A549 (cell line): ENCODE measurements at places on chromosomes 16 and 17. TPM values are rescaled to one million over a fixed set of nuclear protein-coding genes. Genes with fewer than 3 reads are reported as not detected.

DNA sequence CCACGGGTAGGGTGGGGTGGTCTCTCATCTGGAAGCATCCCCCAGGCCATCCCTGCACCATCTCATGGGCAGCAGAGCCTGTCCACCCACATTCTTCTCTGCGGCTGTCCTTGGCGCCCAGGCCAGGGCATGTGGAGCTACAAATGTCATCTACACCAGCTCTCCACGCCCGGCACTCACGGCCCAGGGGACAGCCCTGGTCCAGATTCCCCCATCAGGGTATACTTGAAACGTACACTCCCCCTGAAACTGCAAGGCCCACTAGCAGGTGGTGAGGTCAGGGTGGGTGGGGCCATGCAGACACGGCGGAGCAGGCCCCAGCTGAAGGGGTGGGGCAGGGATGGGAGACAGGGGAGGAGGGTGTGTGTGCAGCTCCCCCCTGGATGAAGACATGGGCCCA, 3.2 kb upstream of the SOX8 start:
- no peak for DNase-seq

PAM16 gene
- 58.7 to 64.3 TPM (median 59.1 TPM) in 3 replicates for polyA plus RNA-seq

DNA sequence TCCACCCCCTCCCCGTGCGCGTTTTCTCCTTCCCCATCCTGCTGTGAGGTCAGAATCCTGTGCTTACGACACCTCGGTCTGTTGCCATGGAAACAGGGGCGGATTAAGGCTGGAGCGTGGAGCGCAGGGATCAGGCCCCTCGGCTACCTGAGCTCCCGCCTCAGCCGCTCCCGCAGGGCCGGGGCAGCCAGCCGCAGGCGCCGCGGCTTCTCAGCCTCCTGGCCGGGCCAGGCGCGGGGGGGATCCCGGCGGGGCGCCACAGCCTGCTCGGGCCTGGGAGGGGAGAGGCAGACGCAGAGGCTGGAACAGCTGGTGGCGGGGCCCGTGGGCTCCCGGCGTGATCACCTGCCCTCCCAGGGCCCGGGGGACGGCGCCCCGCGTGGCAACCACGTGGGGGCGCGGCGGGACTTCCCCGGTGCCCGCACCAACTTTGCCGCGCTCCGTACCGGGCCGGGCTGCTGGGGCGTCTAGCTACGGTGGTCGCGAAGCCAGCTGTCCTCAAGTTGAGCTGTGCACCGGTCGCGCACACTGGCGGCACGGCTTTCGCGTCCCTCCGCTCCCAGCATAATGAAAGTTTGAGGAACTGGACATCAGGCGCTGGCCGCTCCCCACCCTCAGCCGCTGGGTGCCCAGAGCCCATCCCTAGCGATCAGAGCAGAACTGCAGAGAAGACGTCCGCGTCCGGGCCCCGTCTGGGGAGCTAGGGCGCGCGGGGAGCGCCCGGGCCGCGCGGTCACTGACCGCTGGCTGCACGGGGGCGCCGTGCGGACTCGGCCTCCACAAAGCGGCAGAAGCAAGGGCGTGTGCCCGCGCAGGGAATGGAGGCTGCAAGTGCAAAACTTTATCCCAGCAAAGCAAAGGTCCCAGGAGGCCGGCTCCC, 1.2 kb downstream of the RTN4RL1 start:
- peak; percentile 55 for DNase-seq

DNA sequence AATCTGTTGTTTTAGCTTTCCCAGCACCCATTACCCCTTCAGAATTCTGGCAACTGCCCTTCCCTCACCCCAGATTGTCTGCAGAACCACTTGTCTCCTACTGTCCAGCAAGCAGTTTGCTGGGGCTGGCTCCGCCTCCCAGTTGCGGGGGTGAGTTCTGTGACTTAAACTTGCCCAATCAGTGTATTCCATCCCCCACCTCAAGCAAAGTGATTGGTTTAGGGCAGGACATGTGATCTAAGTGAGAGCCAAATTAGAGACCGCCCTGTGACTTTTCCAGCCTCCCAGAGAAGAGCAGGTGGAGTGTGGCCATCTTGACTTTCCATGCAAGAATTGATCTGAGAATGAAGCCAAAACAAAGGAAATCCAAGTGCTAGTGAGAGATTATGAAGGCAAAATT, 22.7 kb upstream of the SRCIN1 start:
- DNase-seq = peak; percentile 69

GRCh38 chr16:23195366-23195978, 12.9 kb downstream of the SCNN1G start:
- no peak for DNase-seq

DNA sequence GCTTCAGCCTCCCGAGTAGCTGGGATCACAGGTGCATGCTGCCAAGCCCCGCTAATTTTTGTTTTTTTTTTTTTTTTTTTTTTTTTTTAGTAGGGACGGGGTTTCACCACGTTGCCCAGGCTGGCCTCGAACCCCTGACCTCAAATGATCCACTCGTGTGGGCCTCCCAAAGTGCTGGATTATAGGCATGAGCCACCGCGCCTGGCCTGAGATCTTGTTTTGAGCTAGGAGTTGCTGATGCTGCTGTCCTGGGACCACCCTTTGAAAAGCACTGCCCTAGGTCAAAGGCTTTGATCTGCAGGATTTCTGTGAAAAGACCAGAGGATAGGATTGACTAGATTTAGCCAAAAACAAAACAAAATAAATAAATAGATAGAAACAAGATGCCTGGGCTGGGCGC, 798 bp upstream of the SLC39A11 start:
- no peak for DNase-seq

SREBF1 gene
- polyA plus RNA-seq = 90.3 to 175 TPM (median 159 TPM) in 3 replicates

SLC5A11 gene
- 0.30 to 0.40 TPM (median 0.38 TPM) in 3 replicates for polyA plus RNA-seq

PPP1R9B gene
- polyA plus RNA-seq = 32.4 to 40.6 TPM (median 35.8 TPM) in 3 replicates

GRCh38 chr16:70568601-70569237, 45.1 kb downstream of the SF3B3 start:
- no peak for DNase-seq
